DND-41 (cell line): ENCODE measurements at places on chromosomes 4 and X.

- H3K27me3 ChIP-seq, result no peaks in the 10 kb centered on the region
- DNase-seq, result no peak
- H3K27ac ChIP-seq, result no peak overlapping the region
- H3K4me1 ChIP-seq, result no peaks in the 10 kb centered on the region
These were observed 90.8 kb upstream of the PAK3 start for GRCh38 chrX:111005166-111005565.

DNA sequence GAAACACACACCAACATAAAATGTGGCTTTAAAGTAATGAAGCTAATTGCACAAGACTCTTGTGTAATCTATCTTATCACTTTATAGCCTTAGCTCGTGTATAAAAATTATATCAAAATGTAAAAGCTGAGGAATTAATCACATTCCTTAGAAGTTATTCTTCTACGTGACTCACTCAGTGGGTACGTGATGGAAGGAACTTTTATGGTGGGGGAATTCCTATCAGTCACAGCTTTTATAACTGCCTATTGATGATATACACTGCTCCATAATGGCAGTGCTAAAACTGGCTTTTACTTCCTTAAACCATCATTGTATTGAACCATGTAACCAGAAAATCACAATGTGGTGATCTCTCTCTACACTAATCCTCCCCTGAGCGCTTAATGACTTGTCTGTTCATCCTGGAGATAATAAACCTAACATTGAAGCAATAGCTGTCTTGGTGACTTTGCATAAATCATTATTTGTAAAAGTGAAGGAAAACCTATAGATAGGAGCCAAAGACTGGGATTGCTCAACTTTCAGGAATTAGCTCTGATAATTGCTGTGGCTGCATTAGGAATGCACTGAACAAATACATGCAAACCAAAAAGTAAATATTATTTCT, 276.7 kb downstream of the GBA3 start:
- no peak overlapping the region for H3K4me3 ChIP-seq
- no peaks in the 10 kb centered on the region for H3K27me3 ChIP-seq
- no peaks in the 10 kb centered on the region for H3K36me3 ChIP-seq
- DNase-seq, result no peak
- H3K27ac ChIP-seq, result no peak overlapping the region

DNA sequence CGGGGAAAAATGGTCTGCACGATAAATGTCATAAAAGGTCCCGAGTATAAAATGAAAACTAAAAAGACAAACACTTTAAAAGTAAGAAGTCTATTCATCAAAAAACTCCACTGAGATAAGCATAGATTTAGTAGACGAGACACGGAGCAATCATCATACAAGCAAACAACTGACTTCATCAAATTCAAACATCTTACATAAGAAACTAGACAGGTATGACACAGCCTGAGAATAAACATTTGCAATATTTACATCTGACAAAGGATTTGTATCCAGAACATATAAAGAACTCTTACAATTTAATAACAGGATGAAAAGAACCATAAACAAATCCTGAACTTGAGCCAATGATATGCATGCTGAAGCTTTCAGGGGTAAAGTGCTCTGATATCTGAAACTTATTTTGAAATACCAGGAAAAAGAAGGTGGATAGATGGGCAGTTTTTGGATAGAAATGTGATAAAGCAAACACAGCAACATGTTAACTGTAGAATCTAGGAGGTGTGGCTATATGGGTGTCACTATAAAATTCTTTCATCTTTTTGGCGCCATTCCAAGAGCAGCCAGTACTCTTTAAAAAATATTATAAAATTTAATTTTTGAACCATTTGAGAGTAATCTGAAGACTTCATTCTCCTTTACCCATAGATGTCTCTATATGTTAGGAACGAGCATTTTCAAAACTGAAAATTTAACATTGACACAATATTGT, 12.0 kb downstream of the MPP1 start:
- H3K4me3 ChIP-seq, result no peak overlapping the region
- no peaks in the 10 kb centered on the region for H3K4me1 ChIP-seq
- peaks cover 5% of the 10 kb centered on the region; the same call in 1 of the 2 replicates for H3K36me3 ChIP-seq
- H3K27me3 ChIP-seq, result no peaks in the 10 kb centered on the region
- H3K27ac ChIP-seq, result no peak overlapping the region

GRCh38 chr4:27129871-27130366, 269.3 kb downstream of the STIM2 start:
- H3K4me1 ChIP-seq, result no peaks in the 10 kb centered on the region
- H3K4me3 ChIP-seq, result no peak overlapping the region
- no peak overlapping the region for H3K27ac ChIP-seq
- H3K27me3 ChIP-seq, result no peaks in the 10 kb centered on the region
- DNase-seq, result no peak
- H3K36me3 ChIP-seq, result no peaks in the 10 kb centered on the region
